ENCODE measurements at places on chromosomes 12 and 14. TPM values are rescaled to one million over a fixed set of nuclear protein-coding genes. Genes with fewer than 3 reads are reported as not detected.
A peak's percentile ranks its signal among the peaks of the same experiment; 100 is the strongest.

- H3K36me3 ChIP-seq = no peaks in the 10 kb centered on the region
- H3K4me1 ChIP-seq = no peaks in the 10 kb centered on the region
- H3K27ac ChIP-seq = no peak overlapping the region
- H3K4me3 ChIP-seq = no peak overlapping the region
- DNase-seq = no peak
- peaks cover 8% of the 10 kb centered on the region for H3K27me3 ChIP-seq
These were observed 81.5 kb downstream of the LGR5 start for GRCh38 chr12:71521125-71521524.

- peaks cover 15% of the 10 kb centered on the region for H3K27me3 ChIP-seq
- H3K4me1 ChIP-seq = peaks cover 5% of the 10 kb centered on the region
- no peak overlapping the region for H3K27ac ChIP-seq
- no peak for DNase-seq
These were observed 13.7 kb upstream of the OR10AD1 start for GRCh38 chr12:48216785-48217184.

GRCh38 chr14:104431351-104431928, 148.1 kb upstream of the C14orf180 start:
- H3K4me1 ChIP-seq = peaks cover 4% of the 10 kb centered on the region
- H3K27me3 ChIP-seq = no peaks in the 10 kb centered on the region
- no peaks in the 10 kb centered on the region for H3K36me3 ChIP-seq

- no peaks in the 10 kb centered on the region for H3K36me3 ChIP-seq
- H3K27me3 ChIP-seq = peaks cover 96% of the 10 kb centered on the region
- peak; percentile 85 for DNase-seq
- peaks cover 19% of the 10 kb centered on the region for H3K4me1 ChIP-seq
- H3K27ac ChIP-seq = no peak within 1 kb of the TSS
These were observed at the start of gene C1QL4 for GRCh38 chr12:49336645-49337584. Gene C1QL4 (minus strand): TSS chr12:49337188. CDS start chr12:49336477, 711 bp downstream.

GRCh38 chr12:55072083-55072482, 52.3 kb downstream of the NEUROD4 start:
- H3K4me1 ChIP-seq = peaks cover 9% of the 10 kb centered on the region
- peaks cover 22% of the 10 kb centered on the region for H3K27me3 ChIP-seq
- peak; percentile 76 for DNase-seq
- no peaks in the 10 kb centered on the region for H3K36me3 ChIP-seq

GRCh38 chr12:120680165-120680738, 6.7 kb upstream of the MLEC start:
- peaks cover 3% of the 10 kb centered on the region for H3K27me3 ChIP-seq
- H3K27ac ChIP-seq = no peak overlapping the region
- no peak for DNase-seq
- no peaks in the 10 kb centered on the region for H3K36me3 ChIP-seq

GRCh38 chr12:67968725-67969124, 20.5 kb upstream of the IFNG-AS1 start:
- no peaks in the 10 kb centered on the region for H3K36me3 ChIP-seq
- no peak overlapping the region for H3K27ac ChIP-seq
- no peak overlapping the region for H3K4me3 ChIP-seq
- no peaks in the 10 kb centered on the region for H3K27me3 ChIP-seq
- H3K4me1 ChIP-seq = no peaks in the 10 kb centered on the region
- no peak for DNase-seq

GRCh38 chr14:72615451-72616121, 278.3 kb downstream of the DPF3 start:
- H3K36me3 ChIP-seq = no peaks in the 10 kb centered on the region
- no peaks in the 10 kb centered on the region for H3K4me1 ChIP-seq
- DNase-seq = no peak
- H3K27me3 ChIP-seq = no peaks in the 10 kb centered on the region
- H3K4me3 ChIP-seq = no peak overlapping the region
- H3K27ac ChIP-seq = no peak overlapping the region

GRCh38 chr12:42235426-42235825, 2.6 kb downstream of the YAF2 start:
- H3K4me1 ChIP-seq = peaks cover 47% of the 10 kb centered on the region
- H3K4me3 ChIP-seq = peak overlapping the region; percentile 68
- H3K27ac ChIP-seq = peak overlapping the region; percentile 9
- no peaks in the 10 kb centered on the region for H3K27me3 ChIP-seq
- DNase-seq = no peak
- H3K36me3 ChIP-seq = peaks cover 20% of the 10 kb centered on the region

GRCh38 chr12:101891462-101891971, 14.1 kb downstream of the DRAM1 start:
- no peak for DNase-seq
- no peak overlapping the region for H3K27ac ChIP-seq
- H3K36me3 ChIP-seq = peaks cover 6% of the 10 kb centered on the region
- H3K4me3 ChIP-seq = no peak overlapping the region

DNA sequence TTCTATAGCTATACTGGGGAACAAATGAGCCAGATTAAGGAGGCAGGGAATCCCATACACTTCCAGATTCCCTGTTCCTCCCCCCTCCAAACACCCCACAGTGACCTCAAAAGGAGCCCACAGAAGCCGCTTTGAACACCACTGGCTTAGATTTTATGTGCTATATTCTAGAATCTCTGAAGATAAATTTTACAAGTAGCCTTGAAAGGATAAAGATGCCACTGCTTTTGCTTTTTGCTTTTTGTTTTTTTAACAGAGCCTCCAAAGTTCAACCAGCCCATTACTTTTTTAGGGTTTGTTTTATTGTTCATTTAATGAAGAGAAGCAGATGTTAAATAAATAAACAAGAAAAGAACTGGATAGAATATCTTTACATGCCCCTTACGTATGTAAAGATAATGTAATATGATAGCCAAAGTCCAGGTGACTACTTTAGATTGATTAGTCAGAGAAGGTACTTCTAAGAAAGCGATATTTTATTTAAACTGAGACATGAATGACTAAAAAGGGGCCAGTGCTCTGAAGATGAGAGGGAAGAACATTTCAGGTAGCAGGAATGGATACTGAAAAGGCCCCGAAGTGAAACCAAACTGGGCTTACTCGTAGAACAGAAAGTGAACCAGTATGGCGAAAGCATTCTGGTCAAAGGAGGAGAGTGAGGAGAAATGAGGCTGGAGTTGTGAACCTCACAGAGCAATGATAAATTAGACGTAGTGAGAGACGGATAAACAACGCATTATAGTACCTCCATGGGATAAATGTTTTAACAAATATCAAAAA, 44.6 kb downstream of the DUSP6 start:
- peaks cover 28% of the 10 kb centered on the region for H3K4me1 ChIP-seq
- H3K36me3 ChIP-seq = no peaks in the 10 kb centered on the region
- DNase-seq = no peak
- H3K27me3 ChIP-seq = no peaks in the 10 kb centered on the region
- no peak overlapping the region for H3K4me3 ChIP-seq

DNA sequence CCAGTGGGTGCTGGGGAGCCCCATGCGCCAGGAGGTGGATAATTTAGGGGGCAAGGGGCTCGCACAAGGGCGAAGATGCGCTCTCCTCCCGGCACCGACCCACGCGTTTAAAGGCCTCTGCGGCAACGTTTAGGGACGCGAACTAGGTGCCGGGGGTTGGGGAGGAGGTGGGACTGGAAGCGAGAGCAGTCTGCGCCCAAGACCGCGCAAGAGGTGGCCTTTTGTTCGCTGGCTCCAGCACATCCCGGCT, 1.3 kb downstream of the SLC38A1 start:
- peaks cover 39% of the 10 kb centered on the region for H3K4me1 ChIP-seq
- H3K36me3 ChIP-seq = peaks cover 27% of the 10 kb centered on the region
- peaks cover 10% of the 10 kb centered on the region for H3K27me3 ChIP-seq
- H3K4me3 ChIP-seq = no peak overlapping the region

DNA sequence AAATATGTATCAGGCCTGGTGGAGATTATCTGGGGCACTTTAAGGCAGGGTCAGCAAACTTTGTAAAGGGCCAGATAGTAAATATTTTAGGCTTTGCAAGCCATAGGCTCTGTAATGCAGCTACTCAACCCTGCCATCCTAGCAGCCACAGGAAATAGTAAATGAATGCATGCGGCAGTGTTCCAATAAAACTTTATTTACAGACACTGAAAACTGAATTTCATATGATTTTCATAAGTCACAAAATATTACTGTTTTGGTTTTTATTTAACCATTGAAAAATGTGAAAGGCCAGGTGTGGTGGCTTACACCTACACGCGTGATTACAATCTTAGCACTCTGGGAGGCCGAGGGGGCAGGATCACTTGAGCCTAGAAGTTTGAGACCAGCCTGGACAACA, 3.2 kb upstream of the CAMKK2 start:
- no peak for DNase-seq
- H3K36me3 ChIP-seq = no peaks in the 10 kb centered on the region
- H3K4me1 ChIP-seq = peaks cover 9% of the 10 kb centered on the region
- no peaks in the 10 kb centered on the region for H3K27me3 ChIP-seq
- H3K4me3 ChIP-seq = no peak overlapping the region

DNA sequence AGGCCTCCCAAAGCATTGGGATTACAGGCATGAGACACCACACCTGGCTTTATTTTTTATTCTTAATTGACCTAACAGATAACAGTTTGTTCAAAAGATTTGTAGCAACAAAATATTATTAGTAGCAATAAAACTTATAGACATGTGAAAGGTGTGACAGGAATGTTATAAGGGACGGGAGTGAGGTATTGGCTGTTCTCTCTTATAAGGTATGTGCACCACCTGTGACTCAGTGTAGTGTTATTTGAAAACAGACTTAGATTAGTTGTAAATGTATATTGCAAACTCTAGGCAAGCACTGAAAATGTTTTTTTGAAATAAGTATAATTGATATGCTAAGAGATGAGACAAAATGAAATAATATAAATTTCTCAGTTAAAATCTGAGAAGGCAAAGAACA, 57.8 kb downstream of the KLRG1 start:
- no peaks in the 10 kb centered on the region for H3K27me3 ChIP-seq
- H3K4me1 ChIP-seq = peaks cover 2% of the 10 kb centered on the region
- no peaks in the 10 kb centered on the region for H3K36me3 ChIP-seq

DNA sequence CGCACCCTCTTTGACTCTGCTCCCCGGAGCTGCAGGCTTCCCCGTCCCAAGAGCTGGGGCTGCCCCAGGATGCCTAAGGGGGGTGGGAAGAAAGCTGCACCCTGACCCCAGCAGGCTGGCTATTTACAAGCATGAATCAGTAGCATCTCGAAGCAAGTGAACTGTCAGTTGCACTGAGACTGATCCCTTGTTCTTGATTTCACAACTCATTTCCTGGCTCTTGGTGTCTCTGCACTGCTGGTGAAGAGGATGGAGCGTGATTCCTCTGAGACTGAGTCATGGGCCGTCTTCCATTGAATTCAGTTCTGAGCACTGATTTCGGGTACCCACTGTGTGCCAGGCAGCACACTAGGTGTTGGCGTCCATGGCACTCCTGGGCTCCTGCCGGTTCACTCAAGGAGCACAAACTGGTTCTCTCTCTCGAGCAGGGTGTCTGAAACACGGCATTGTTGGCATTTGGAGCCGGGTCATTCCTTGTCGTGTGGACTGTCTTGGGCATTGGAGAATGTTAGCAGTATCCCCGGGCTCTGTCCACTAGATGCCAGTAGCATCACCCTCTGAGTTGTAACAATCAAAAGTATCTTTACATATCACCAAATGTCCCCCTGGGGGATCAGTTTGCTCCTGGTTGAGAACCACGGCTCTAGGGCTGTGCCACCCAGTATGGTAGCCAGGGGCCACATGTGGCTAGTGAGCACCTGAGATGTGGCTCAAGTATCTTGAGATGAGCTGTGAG, 86.9 kb downstream of the RIN3 start:
- H3K36me3 ChIP-seq = peaks cover 18% of the 10 kb centered on the region
- DNase-seq = no peak
- H3K4me1 ChIP-seq = peaks cover 32% of the 10 kb centered on the region
- no peak overlapping the region for H3K27ac ChIP-seq
- H3K27me3 ChIP-seq = no peaks in the 10 kb centered on the region

DNA sequence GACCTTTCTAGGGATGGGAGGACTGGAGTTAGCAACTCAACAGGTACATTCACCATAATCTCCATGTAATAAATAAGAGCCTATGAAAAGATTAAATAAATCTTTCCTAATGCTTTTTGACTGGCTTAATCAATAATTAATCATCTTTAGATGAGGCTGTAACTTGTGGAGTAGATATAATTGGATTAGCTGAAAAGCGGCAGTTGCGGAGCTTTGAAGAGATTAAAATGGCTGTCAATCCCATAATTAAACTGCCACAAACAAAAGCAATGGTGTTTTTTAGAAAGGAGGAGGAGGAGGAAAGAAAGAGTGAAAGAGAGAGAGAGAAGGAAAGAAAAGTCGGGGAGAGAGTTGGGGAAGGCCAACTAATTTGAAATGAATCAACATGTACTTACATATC, 70.7 kb upstream of the TMEM263 start:
- no peaks in the 10 kb centered on the region for H3K27me3 ChIP-seq
- no peak for DNase-seq
- no peak overlapping the region for H3K4me3 ChIP-seq
- peaks cover 12% of the 10 kb centered on the region for H3K36me3 ChIP-seq
- H3K27ac ChIP-seq = no peak overlapping the region
- no peaks in the 10 kb centered on the region for H3K4me1 ChIP-seq

GRCh38 chr14:93912782-93913181, 14.4 kb upstream of the FAM181A start:
- no peak overlapping the region for H3K27ac ChIP-seq
- no peaks in the 10 kb centered on the region for H3K4me1 ChIP-seq
- H3K4me3 ChIP-seq = no peak overlapping the region

DNA sequence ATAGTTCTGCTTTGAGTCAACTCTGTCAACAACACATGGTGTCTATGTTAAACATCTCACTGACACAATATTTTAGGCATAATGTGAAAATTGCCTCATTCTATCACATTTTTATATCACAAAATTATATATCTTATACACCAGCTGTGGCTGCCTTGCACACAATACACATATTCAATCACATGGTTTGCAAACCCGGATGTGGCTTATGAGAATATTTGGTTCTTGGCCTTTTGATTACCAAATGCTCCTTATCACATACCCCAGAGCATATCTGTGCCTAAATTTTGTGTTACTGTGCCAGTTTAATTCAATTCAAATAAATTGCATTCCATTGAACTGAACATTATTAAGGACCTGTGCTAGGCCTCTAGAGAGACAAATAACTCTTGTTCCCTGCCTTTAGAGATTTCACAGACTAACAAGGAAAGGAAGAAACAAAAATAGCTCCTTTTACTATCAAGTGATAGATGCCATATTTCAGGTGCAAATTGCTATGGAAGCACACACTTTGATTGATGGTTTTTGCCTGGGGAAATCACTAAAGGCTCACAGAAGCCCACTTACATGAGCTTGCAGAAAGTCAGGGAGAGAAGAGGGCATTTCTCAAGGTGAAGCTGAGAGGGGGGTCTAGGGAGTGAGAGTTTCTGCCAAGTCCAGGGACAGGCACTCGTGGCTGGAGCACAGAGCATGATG, 63.4 kb downstream of the PPP1R36 start:
- no peaks in the 10 kb centered on the region for H3K36me3 ChIP-seq
- no peaks in the 10 kb centered on the region for H3K27me3 ChIP-seq
- no peak overlapping the region for H3K27ac ChIP-seq

The ADGRD1 gene
- total RNA-seq = 0.38 TPM

The WSCD2 gene
- total RNA-seq = not detected

The CSRP2 gene
- 0.76 TPM for total RNA-seq

The FAM222A gene
- total RNA-seq = 1.1 TPM

The FOXM1 gene
- total RNA-seq = 86.5 TPM

The GYS2 gene
- total RNA-seq = not detected

The PRPF39 gene
- total RNA-seq = 46.8 TPM

The BDKRB2 gene
- not detected for total RNA-seq

Data from activated naive CD8-positive, alpha-beta T cell treated with anti-CD3 and anti-CD28 coated beads for 36 hours (primary cell).